ENCODE measurements at places on chromosomes 5 and 9.

GRCh38 chr5:54229041-54229780 lies 81.2 kb downstream of the ARL15 start:
- peak; percentile 58 for DNase-seq

DNA sequence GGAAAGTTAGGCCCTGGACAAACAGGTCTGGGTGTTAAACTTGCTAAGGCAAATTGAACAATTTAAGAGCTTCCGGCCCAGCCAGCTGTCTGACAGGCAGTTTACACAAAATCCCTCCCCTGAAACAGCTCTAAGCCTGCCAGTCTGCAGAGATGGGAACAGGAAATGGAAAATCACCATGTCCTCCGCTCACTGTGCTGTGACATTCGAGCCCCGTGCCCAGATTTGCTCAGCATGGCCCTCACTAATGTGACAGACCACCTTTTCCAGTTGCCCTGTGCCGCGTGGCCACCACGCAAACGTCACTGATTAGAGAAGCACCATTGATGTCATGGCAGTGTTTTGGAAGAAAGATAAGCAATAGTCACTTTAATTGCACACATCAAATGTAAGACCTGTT lies 41.0 kb downstream of the CCNJL start:
- no peak for DNase-seq

DNA sequence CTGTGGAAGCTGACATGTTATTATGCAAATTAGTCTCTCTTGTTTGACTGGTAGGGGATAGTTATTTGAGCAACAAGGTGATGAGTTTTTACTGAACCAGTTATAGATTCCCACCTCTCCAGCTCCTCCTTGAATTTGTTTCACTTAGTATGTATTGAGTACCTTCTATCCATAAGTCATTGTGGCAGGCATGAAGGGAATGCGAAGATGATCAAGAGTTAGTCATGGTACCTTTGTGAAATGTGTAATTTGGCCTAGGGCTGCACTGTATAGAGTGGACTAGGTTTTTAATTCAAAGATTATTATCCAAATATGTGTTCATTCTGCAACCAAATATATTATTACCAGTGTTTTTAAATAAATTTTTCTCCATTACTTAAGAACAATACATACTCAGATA lies 110.1 kb downstream of the HACD4 start:
- no peak for DNase-seq

GRCh38 chr5:112283034-112283582 lies 136.0 kb downstream of the EPB41L4A start:
- DNase-seq = no peak

DNA sequence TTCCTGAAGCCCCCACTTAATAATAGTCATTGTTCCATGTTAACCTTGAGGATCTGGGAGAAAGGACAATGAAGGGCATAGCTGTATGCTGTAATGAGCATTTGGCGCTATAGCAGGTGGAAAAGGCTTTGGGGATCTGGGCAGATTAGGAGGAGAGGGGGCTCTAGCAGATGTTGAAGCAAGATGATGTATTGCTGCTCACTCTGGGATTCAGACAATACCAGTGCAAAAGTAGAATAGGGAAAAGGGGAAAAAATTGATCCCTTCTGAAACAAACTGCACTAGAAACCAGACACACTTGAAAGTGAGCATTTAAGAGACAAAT lies 575.3 kb upstream of the MEF2C start:
- no peak for DNase-seq

Data from activated CD4-positive, CD25-positive, alpha-beta regulatory T cell (primary cell).